ENCODE measurements at places on chromosomes 7 and 10.

DNA sequence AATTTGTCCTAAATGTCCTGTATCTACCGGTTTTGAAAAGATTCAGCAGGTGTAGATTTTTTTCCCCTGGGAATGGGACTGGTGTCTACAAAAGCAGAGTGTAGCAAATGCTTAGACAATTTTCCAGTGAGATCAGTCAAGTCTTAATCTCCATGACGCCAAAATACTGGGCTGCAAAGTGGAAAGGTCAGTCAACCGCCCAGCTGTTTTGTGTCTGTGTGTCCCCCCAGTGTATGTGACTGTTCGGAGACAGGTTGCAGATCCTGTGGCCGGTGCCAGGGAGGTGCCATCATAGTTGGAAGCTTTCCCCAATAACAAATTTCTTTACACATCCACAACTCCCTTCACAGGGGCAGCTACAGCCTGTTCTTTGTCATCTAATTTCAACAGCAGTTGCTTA is 263.8 kb downstream of the ARHGAP12 start:
- no peak for DNase-seq

- DNase-seq, result no peak
Observed at GRCh38 chr7:5622286-5622685, 159.2 kb downstream of the RNF216 start.

- DNase-seq, result no peak
Observed at GRCh38 chr7:26574476-26574875, 282.8 kb downstream of the SNX10 start.

- DNase-seq, result no peak
Observed at GRCh38 chr10:103800789-103801540, 54.4 kb downstream of the SH3PXD2A start.

GRCh38 chr7:151398446-151399304 is 11.2 kb downstream of the WDR86 start:
- DNase-seq, result peak; percentile 45

DNA sequence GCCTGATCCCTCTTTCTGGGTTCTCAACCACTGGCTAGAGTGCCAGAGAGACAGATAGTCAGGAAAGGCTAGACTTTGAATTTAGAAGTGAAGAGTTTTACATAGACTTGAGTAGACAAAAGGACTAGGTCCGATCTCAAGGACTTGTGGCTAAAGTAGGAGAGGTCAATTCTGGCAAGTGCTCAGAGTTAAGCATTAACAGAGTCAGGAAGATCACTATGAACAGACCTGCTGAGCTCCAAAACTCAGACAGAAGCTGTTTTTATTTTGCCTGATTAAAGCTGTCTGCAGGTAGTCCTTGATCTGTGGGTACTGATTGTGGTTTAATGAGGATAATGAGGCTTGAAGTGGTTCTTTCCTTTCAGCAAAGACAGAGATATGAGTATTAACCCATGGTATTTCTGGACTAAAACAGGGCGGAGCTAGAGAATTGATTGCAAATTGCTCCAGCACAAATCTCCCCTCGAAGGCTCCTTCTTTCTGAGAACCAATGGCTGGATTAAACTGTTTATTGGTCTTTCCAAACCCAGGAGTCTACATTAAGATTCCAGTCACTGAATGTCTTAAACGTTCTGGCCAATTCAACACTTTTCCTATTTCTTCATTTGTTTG is 423.2 kb downstream of the IPMK start:
- no peak for DNase-seq

GRCh38 chr10:69398466-69398865 is 18.3 kb downstream of the TACR2 start:
- DNase-seq, result no peak

DNA sequence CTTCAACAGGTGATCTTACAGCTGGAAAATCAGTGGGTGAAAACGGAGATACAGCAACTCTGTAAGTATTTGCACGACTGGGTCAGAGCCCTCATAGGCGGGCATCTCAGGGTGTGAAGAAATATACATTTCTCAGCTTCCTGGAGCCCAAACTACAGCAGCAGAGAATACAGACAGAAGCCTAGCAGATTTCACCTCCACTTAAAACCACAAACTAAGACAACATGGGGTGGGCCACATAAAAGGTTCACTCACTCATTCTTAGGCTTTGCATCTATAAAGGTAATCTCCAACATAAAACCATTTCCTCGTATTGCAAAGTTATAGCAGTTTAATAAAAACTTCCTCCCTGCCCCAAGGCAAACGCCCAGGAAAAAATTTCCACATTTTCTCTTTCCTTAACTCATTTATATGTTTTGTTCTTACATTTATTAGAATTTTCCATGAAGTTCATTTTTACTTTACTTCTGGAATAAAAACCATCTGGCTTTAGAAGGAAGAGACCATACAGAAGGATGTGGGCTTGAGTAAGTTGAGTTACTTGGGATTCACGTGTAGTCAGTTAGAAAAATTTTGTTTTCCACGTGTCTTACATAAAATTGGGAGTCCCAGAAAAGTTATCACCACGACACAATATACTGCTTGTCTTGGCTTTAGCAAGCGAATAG is 327.1 kb downstream of the FRMD4A start:
- DNase-seq, result no peak

- DNase-seq, result no peak
Observed at GRCh38 chr7:77320137-77320536, 96.0 kb downstream of the GSAP start.

DNA sequence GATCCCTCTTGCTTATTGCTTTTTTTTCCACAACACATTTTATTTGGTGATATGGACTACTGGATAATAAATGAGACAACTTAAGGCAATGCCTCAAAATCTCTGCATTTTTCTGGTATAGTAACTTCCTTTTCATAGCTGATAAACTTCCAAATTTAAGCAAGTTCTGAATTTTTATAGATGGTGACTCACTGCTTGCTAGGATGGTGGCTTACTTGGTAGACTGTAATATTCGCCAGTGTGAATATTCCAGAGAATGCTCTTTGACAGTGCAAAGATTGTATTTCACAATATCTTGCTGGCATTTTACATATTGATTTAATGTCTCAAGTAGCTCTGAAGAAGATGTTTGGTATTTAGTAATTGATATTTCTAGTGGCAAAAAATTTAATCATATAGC is 472.4 kb downstream of the TFEC start:
- no peak for DNase-seq

DNA sequence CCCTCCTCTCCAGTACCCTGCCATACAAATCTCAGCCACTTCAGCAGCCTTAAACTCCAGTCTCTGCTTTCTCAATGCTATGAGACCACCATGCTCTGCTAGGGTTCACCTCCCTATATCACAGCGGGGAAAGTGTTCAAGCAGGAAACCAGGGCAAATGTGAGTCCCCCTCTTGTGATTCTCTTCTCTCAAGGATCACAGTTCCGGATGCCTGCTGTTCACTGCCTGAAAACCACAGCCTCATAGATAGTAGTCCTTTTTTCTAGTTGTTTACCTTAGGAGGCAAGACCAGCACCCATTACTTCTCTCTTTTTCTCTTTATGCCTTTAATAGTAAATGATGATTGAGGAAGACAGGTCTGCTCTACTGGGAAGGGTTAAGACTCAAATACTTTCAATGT is 100.8 kb downstream of the SGMS1 start:
- DNase-seq, result no peak

GRCh38 chr7:149457766-149458165 is 3.1 kb downstream of the ZNF777 start:
- no peak for DNase-seq

- DNase-seq, result no peak
Observed at GRCh38 chr7:4931943-4932342, 27.0 kb downstream of the MMD2 start.

All from RWPE2 (cell line).